Activated CD4-positive, alpha-beta T cell treated with anti-CD3 and anti-CD28 coated beads for 36 hours (primary cell): ENCODE measurements at places on chromosomes 4 and X. TPM values are rescaled to one million over a fixed set of nuclear protein-coding genes. Genes with fewer than 3 reads are reported as not detected.
A peak's percentile ranks its signal among the peaks of the same experiment; 100 is the strongest.

DNA sequence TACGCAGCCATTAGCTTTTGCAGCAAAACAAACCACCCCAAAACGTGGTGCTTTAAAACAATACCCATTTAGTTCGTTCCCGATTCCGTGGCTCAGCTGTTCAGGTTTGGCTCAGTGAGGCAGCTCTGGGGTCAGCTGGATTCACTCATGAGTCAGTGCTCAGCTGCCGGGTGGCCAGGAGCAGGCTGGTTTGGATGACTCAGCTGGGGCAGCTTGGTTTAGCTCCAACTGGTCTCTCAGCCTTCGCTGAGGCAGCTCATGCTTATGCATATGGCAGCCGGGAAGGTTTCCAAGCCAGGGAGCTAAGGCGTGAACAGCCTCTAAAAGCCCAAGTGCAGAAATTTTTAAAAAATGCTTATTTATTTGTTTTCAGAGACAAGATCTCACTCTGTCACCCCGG, 13.3 kb upstream of the CD99 start:
- no peaks in the 10 kb centered on the region for H3K27me3 ChIP-seq
- no peak for DNase-seq
- H3K4me1 ChIP-seq: no peaks in the 10 kb centered on the region

- H3K27me3 ChIP-seq: no peaks in the 10 kb centered on the region
- no peaks in the 10 kb centered on the region for H3K36me3 ChIP-seq
- H3K4me3 ChIP-seq: no peak overlapping the region
- no peak for DNase-seq
- no peaks in the 10 kb centered on the region for H3K4me1 ChIP-seq
Observed at GRCh38 chrX:20388594-20388993, 121.9 kb upstream of the RPS6KA3 start.

- H3K4me3 ChIP-seq: no peak overlapping the region
- DNase-seq: no peak
- H3K36me3 ChIP-seq: no peaks in the 10 kb centered on the region
Observed at GRCh38 chrX:47798861-47799260, 37.8 kb upstream of the ZNF81 start.

FAM133A gene
- not detected for total RNA-seq

DNA sequence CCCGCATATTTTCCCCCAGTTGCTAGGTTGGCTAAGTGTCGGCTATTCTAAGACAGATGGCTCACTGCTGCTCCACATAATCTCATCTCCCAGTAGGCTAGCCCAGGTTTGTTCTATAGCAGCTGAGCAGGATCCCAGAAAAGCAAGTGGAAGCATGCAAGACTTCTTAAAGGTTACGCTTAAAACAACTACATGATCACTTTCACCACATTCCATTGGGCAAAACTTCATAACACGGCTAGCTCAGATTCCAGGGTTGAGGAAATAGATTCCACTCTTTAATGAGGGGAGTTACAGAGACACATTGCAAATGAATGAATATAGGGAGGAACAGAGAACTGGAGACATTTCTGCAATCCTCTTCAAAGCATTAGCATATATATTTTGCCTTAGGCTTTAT, 12.9 kb upstream of the RAB33B start:
- no peak overlapping the region for H3K27ac ChIP-seq
- no peaks in the 10 kb centered on the region for H3K27me3 ChIP-seq
- no peaks in the 10 kb centered on the region for H3K4me1 ChIP-seq
- peaks cover 37% of the 10 kb centered on the region for H3K36me3 ChIP-seq

- no peak for DNase-seq
- no peaks in the 10 kb centered on the region for H3K4me1 ChIP-seq
- no peak overlapping the region for H3K4me3 ChIP-seq
Observed at GRCh38 chrX:15430076-15430475, 45.9 kb upstream of the VEGFD start.

PNCK gene
- total RNA-seq: 0.30 TPM

DNA sequence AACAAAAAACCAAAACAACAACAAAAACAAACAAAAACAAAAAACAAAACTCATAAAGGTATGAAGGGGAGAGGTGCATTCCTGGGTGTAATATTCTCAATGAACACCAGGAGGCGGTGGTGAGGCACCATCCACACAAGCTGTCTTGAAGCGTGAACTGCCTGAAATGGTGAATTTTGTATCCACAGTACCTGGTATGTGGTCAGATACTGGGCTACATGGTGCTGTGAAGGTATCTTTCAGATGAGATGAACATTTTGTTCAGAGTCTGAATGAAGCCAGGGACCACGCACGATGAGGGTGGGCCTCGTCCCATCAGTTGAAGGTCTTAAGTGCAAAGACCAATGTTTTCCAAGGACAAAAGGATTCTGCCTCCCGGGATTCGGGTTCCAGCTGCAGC, 58.5 kb downstream of the ASMT start:
- DNase-seq: peak; percentile 67
- no peaks in the 10 kb centered on the region for H3K4me1 ChIP-seq
- H3K36me3 ChIP-seq: peaks cover 11% of the 10 kb centered on the region
- no peak overlapping the region for H3K4me3 ChIP-seq

- DNase-seq: no peak
- H3K4me1 ChIP-seq: no peaks in the 10 kb centered on the region
- no peak overlapping the region for H3K4me3 ChIP-seq
- H3K36me3 ChIP-seq: no peaks in the 10 kb centered on the region
- no peak overlapping the region for H3K27ac ChIP-seq
Observed at GRCh38 chr4:18292411-18292810, 270.9 kb upstream of the LCORL start.

- no peak overlapping the region for H3K27ac ChIP-seq
- H3K4me3 ChIP-seq: no peak overlapping the region
- H3K36me3 ChIP-seq: no peaks in the 10 kb centered on the region
- H3K27me3 ChIP-seq: no peaks in the 10 kb centered on the region
- H3K4me1 ChIP-seq: no peaks in the 10 kb centered on the region
- DNase-seq: no peak
Observed at GRCh38 chr4:92992758-92993157, 689.0 kb downstream of the GRID2 start.

GRCh38 chr4:46945062-46945461, 36.0 kb upstream of the COX7B2 start:
- no peak overlapping the region for H3K4me3 ChIP-seq
- no peaks in the 10 kb centered on the region for H3K36me3 ChIP-seq
- peaks cover 3% of the 10 kb centered on the region for H3K27me3 ChIP-seq
- H3K4me1 ChIP-seq: no peaks in the 10 kb centered on the region
- no peak for DNase-seq
- H3K27ac ChIP-seq: no peak overlapping the region

DNA sequence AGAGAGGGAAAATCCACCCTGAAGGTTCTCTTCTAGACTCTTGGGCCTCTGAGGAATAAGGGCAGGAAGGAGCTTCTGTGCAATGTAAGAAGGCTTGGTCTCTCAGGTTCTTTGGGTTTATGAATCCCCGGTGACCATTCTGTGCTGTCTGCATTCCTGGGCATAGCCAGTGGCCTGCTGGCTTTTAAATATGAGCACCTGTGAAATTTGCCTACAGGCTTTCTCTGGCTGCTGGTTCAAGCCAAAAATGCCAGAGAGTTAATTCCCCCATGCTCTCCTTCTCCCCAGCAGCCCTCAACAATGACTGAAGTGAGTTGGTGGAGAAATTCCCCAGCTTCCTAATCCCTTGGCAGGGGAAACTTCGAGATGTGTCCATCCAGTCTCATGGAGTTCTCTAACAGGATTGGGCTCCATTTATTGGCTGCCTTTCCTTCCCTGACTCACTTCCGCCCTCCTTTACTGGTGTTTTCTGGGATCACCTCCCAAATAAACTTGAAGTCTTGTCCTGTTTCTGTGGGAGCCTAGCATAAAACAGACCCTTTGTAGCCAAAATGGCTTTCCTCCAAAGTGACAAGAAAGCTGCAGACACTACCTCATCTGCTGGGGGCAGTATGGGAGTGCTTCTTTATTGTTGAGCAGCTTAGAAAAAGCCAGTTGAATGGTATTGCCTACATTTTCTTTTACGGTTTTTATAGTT, 179.4 kb upstream of the CASK start:
- no peaks in the 10 kb centered on the region for H3K36me3 ChIP-seq
- no peak for DNase-seq
- no peaks in the 10 kb centered on the region for H3K27me3 ChIP-seq

FHDC1 gene
- 0.09 TPM for total RNA-seq

DNA sequence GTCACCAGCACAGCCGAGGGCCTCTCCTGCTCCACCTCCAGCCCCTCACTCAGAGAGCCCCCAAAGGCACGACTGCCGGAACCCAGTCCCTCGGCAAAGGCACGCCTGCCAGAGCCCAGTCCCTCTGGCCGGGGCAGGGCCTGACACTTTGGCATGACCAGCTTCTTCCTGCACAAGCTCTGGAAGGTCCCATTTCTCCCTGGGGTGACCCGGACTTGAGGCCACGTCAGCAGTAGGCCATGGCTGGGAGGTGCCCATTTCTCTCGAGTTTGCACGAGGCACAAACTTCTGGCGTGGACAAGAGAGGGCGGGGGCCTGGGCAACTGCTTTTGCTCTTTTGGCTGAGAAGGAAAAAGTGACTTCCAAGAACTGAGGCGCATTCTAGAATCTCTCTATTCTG, 62.2 kb upstream of the GPR78 start:
- no peaks in the 10 kb centered on the region for H3K36me3 ChIP-seq
- H3K27me3 ChIP-seq: no peaks in the 10 kb centered on the region
- H3K4me1 ChIP-seq: no peaks in the 10 kb centered on the region
- DNase-seq: no peak
- H3K4me3 ChIP-seq: no peak overlapping the region
- no peak overlapping the region for H3K27ac ChIP-seq

GRCh38 chrX:18543738-18544137, 118.3 kb downstream of the CDKL5 start:
- H3K36me3 ChIP-seq: peaks cover 6% of the 10 kb centered on the region
- no peak for DNase-seq
- H3K4me1 ChIP-seq: peaks cover 2% of the 10 kb centered on the region
- H3K27me3 ChIP-seq: no peaks in the 10 kb centered on the region

DNA sequence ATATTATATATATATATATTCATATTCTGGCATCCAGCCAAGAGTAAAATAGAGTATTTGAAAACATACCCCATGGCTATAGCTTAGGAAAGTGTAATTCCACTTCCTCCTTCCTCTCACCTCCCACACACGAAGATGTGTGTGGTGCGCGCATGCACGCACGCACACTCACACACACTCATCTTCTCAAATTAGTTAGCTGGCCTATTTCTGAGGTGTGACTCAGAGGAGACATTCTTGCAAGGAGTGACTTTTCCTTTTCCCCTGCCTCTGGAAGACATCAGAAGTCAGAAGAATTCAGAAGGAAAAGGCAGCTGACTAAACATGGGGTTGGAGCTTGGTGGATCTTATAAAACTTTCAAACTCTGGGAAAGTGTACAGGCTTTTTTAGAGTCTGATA, 8.8 kb downstream of the ENPEP start:
- no peak overlapping the region for H3K4me3 ChIP-seq
- DNase-seq: peak; percentile 27
- H3K27me3 ChIP-seq: peaks cover 27% of the 10 kb centered on the region
- no peaks in the 10 kb centered on the region for H3K36me3 ChIP-seq
- peaks cover 2% of the 10 kb centered on the region for H3K4me1 ChIP-seq

RBMXL3 gene
- not detected for total RNA-seq

GRCh38 chr4:145935253-145936141, 3.1 kb downstream of the ZNF827 start:
- H3K27me3 ChIP-seq: no peaks in the 10 kb centered on the region
- peaks cover 15% of the 10 kb centered on the region for H3K36me3 ChIP-seq
- DNase-seq: peak; percentile 50
- H3K27ac ChIP-seq: peak overlapping the region; percentile 93

GRCh38 chr4:11496351-11496829, 67.7 kb upstream of the HS3ST1 start:
- no peaks in the 10 kb centered on the region for H3K27me3 ChIP-seq
- H3K27ac ChIP-seq: no peak overlapping the region

- peaks cover 77% of the 10 kb centered on the region for H3K4me1 ChIP-seq
- no peak overlapping the region for H3K27ac ChIP-seq
- DNase-seq: no peak
Observed at GRCh38 chr4:6938237-6938636, 28.6 kb downstream of the TBC1D14 start.

ATP1B4 gene
- total RNA-seq: not detected
